Retinal pigment epithelial cell (primary cell): ENCODE measurements at places on chromosomes 7 and 10.

- DNase-seq = no peak
Measured at GRCh38 chr10:1369197-1369596, 313.0 kb downstream of the WDR37 start.

- no peak for DNase-seq
Measured at GRCh38 chr7:43517464-43517863, 65.4 kb upstream of the STK17A start.

DNA sequence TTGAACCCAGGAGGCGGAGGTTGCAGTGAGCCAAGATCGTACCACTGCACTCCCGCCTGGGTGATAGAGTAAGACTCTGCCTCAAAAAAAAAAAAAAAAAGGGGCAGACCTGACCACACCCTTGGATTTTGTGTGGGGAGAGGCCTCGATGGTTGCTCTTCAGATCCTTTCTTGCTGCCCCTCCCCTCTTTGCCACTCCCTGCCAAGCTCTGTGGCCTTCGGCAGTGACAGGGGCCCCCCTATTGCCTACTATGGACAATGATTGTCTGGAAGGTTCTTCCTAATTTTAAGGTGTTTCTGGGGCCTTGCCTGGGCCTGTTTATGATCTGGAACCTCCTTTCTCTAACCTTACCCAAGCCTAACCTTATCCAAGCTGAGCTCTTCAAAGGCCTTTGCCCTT, 795 bp downstream of the PRF1 start:
- no peak for DNase-seq

DNA sequence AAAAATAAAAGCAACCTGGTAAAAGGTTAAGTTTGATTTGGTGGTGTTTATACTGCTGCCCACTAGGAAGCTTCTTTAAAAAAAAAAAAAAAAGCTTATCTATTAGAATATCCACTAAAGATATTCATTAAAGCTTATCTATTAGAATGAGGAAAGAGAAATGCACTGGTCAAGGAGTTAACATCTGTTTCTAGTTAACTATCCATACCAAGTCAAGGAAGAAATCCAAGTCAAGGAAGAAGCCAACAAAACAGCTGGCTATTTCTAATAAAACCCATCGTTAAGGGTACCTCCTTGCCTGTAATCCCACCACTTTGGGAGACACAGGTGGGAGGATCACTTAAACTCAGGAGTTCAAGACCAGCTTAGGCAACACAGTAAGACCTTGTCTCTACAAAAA, 82.6 kb downstream of the JMJD1C start:
- DNase-seq = no peak

DNA sequence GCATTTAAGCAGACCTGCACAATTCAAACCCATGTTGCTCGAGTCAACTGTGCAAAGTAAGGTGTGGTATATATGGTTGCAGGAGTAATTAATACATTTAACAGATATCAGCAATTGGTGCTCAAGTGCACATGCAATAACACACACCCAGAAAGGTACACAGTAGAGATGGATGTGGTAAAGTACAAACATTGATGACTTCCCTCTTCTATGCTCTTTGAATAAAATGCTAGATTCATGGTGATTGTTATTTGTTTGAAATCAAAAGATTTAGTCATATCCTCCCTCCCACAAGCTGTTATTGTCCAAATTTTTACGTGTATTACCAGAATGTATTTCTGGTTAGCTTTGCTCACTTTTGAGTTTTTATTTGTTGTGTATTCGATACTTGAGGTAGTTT, 262.0 kb upstream of the CSTF2T start:
- no peak for DNase-seq

- no peak for DNase-seq
Measured at GRCh38 chr7:44072364-44073231, 7.2 kb upstream of the PGAM2 start.

DNA sequence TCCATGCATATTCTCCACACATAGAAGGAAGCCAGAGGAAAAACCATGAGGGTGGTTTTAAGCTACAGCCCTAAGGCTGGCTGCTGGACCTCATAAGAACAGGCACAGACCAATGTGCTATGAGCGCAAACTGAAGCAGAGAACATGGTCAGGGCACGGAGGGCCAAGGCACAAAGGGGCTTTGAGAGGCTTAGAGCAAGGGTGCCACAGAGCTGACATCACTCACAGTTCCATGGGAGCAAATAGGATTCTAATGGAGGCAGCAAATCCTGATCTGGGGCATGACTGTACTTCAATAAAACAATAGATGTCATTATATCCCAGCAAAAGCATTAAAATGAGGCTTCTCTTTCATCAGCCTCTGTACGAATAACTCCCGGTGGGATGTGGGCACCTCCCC, 162.4 kb downstream of the COBL start:
- DNase-seq = no peak

GRCh38 chr10:13054844-13055243, 45.1 kb upstream of the OPTN start:
- no peak for DNase-seq

- DNase-seq = no peak
Measured at GRCh38 chr7:115106316-115106715, 184.4 kb downstream of the MDFIC start.

GRCh38 chr7:16688249-16688648, 42.3 kb downstream of the BZW2 start:
- no peak for DNase-seq

DNA sequence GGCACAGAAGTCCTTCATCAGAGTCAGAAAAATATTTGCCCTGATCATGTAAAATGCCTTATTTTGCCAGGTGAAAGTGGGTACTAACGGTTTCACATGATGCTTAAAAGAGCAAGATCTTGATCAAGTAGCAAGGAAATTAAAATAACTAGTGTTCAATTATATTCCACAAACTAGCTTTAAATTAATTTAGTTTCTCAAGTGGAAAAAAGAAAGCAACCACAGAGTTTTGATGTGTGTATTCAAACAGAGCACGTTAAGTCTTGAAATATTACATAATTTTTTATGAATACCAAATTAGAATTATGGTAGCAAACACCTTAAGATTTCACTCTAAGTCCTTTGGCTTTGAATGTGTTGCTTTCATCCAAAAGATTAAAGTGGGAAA, 47.3 kb downstream of the PIP4K2A start:
- no peak for DNase-seq

- DNase-seq = no peak
Measured at GRCh38 chr10:60016794-60017193, 110.4 kb upstream of the CCDC6 start.

GRCh38 chr10:49371967-49372366, 23.9 kb downstream of the DRGX start:
- no peak for DNase-seq

DNA sequence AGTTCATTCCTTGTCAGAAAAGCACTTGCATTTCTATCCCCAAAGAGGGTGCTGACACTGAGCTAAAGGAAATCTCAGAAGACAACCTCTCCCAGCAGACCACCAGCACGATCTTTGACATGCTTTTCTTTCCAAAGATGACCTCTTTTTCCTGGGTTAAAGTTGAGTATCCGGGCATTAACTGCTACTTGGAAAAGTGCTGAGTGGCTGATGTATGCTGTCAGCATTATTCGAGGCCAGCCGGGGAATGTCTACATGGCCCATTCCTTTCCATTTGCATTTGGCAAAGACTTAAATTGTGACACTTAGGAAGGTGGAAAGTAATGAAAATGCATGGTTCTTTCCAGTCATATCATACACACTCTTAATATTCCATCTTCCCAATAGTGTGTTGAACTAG, 90.6 kb upstream of the SKAP2 start:
- DNase-seq = no peak

DNA sequence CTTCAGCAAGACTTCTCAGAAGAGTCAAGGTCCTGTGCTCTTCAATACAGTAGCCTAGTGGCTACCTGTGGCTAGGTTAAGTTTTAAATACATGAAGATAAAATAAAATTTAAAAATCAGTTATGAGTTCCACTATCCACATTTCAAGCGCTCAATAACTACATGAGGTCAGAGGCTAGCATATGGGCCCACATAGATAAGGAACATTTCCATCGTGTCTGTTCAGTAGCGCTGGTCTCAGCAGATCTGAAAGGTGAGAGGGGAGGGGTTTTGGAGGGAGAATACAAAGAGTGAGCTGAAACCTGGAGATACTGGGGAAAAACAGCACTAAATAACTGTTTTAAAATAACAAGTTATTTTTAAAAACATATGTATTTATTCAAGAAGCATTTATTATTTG, 219.0 kb downstream of the TRIL start:
- no peak for DNase-seq

GRCh38 chr7:29045258-29046086, 87.3 kb upstream of the TRIL start:
- DNase-seq = no peak

- DNase-seq = no peak
Measured at GRCh38 chr10:33483124-33483815, 148.8 kb upstream of the NRP1 start.

DNA sequence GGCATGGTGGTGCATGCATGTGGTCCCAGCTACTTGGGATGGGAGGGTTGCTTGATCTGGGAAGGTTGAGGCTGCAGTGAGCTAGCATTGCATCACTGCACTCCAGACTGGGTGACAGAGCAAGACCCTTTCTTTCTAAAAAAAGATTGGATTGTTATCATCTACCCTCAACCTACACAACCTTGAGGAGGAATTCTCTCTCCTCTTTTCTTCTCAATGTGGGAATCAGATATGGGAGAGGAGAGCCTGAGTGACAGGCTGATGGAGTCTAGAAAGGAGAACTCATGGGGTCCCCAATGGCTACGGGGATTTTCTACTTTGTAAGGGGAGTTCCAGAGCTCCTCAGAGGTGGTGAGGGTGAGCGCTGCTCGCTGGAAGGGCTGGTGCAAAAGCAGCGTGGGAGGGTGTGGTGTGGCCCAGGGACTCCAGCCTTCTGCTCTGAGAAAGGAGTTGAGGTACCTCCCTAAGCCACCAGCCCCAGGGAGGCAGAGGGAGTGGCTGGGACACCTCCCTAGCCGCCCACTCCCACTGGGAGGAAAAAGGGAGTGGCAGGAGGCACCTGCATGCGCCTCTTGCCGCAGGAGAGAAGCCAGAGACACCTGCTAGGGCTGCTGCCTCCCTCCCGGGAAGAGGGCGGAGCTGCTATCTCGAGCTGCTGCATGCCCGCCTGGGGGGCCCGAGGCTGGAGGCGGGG, 48.4 kb downstream of the GATA3 start:
- no peak for DNase-seq

GRCh38 chr10:69226919-69227450, 6.9 kb downstream of the HKDC1 start:
- DNase-seq = no peak

DNA sequence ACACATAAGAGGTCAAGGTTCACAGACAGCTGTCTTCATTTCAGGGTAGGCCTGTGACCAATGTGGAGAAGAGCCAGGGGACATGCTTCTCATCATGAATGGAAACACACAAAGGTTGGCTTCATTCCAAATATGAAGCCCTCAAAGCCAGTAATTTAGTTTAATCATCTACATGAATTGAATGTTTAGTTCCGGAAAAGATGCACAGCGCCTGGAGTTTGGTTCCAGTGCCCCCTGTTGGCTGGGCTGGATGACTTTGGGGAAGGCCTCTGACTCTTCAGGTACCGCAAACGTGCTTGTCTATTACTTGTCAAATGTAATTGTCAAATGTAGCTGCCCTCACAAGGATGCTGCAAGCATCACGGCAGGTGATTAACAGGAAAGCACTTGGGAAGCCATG, 130.7 kb downstream of the ADRA2A start:
- no peak for DNase-seq

DNA sequence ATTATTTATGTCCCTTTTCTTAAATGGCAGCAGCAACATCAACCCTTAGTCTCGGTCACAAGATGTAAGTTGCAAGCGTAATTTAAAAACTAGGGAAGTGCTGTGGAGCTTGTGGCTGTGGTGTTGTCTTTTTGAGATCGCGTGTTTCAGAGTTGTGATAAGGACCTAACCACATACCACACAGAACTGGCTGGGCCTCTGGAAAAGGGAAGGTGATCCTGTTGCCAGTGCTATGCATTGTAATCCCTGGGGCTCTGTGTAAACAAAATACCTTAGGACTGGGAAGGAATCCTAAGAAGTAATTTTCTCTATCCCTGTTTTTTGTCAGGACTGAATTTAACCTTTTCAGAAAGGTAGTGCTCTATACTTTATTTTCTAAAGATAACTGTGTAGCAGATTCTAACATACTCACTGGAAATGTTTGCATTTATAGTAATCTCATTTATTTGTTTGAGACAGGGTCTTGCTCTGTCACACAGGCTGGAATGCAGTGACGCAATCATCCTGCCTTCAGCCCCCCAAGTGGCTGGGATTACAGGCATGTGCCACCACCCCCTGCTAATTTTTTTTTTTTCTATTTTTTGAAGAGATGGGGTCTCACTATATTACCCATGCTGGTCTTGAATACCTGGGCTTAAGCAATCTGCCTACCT, 60.4 kb downstream of the INPP5F start:
- peak; percentile 61 for DNase-seq

DNA sequence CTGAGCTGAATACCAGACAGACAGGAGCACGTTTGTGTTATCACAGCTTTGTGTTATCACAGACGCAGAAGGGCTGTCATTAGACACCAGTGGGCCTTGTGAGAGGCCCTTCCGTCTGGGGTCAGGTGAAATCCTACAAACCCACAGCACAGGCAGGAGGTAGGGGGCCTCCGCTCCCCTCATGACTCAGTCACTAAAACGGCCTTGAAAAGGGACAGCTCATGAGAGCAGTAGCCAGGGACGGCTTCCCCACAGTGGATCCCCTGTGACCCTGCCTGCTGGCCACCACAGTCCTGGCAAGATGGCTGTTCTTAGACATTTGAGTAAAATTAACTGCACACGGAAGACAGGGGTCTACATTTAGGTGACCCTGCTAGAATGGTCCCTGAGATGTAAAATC, 215.8 kb upstream of the PPP2R2D start:
- DNase-seq = no peak

DNA sequence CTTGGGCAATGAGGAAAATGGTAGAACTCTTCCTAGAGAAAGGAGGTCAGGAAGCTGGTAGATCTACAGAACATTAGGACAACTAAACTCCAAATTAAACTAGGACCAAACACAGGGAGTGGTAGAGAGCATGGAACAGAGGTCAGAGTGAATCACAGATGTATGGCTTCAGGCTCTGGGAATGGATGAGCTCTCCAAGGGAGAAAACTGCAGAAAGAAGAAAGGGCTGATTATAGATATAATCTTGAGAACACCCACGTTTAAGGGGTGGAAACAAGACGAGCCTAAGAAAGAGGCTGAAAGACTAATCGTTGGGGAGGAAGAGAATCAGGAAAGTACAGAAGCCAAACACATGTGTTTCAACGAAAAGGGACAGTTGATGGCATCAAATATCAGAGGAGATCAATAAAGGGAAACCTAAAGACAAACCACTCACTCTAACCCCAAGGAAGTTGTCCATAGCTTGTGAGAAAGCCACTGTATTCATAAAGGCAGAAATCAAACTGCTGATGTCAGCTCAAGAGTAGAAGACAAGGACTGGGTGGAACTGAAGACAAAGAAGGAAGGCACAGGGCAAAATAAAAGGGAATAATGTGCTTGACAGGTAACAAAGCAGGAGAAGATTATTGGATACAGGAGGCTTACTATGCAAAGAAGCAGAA, 41.4 kb downstream of the NUDCD3 start:
- no peak for DNase-seq

DNA sequence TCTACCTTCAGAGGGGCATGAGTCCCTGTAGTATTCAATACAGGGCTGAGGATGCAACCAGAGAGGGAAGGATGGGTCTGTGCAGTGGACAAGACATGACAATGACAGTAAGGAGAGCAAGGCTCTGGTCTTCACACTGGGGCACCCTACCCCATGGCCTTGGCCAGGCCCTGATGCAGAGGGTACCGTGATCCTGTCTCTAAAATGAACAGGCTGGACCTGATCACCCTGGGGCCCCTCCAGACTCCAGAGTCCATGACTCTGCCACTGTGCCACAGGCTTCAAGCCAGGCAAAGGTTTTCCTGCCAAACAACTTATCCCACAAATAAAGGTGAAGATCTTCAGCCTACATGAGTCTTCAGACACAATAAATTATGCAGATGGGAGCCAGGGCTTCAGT, 4.9 kb downstream of the MAT1A start:
- DNase-seq = no peak
